ENCODE measurements at places on chromosomes 7 and 10.

DNA sequence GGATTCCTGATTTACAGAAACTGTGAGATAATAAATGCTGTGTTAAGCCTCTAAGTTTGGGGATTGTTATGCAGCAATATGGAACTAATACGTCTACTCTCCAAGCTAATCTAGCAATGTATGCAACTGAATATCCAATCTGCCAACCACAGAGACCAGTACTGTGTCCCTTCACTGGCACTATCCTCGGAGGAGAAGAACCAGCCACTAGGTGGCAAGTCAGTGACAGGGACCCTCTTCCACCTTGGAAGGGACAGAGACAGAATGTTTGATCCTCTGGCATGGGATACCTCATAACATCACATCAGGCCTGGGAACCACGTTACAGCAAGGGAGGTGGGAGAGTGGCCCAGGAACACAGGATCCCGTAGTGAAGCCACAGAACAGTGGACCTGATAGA is 96.4 kb downstream of the CREM start:
- DNase-seq: no peak

DNA sequence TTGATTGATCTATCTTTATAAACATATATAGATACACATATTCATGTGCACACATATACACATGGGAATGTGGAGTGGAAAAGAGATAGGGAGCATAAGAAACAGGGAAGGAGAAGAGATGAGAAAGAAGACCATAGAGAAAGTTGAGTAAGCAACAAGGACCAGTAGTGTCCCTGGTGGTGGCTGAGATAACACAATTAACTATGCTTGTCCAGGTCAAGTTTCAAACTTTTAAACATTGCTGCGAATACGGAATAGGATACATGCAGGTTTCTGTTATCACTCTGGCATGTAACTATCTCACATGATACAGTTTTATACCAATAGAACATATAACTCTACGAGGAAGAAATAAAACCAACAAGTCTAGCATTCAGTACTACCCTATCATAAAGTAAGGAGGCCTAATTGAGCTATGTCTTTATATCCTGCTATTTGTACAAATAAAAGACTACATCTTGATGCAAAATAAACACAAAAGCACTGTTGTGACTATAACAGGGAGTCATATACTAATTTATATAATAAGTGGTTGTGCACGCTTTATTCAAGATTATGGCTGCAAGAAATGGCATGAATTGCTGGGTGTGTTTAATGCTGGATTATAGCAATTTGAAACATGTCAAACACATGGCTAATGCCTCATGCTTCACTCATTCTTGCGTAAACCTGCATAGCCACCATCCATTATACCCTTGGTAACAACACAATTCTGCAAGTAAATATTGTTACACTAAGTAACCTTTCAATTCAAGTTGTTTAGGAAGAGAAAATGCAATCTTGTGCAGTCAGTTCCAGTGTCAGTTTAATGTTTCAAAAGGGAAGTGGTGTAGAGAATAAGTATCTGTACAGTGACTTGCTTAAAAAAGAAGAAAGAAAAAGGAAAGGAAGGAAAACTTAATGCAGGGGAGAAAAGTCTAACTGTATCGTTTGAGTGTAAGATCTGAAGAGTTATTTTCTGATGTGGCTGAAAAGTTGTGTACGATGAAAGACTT is 8.2 kb downstream of the FOXP2 start:
- DNase-seq: no peak

DNA sequence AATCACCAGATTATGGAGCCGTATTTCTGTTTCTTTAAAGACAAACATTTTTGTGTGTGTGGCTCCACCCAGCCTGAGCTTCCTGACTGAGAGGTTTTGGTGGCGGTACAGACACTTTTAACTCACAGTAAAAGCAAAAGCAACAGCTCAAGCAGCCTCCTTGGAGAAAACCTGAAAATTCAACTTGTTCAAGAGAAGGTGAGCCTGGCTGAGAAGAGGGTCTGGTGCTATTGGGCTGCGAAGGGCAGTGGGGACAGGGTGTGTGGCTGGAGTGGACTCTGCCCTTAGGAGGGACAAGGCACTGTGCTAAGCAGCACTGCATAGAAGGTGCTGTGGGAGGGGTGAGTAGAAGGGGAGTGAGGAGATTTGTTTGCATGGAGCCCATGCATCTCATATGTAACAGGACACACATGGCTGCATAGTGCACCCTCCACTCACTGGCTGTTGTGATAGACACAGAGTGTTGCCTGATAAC is at the start of gene GIMAP7:
TSS of gene GIMAP7 (plus strand) at position 125 of the 475 bp plus-strand sequence. CDS start 5,103 bp downstream, outside the sequence.
- peak; percentile 7 for DNase-seq

GRCh38 chr10:83195021-83195420 is 944.3 kb upstream of the GHITM start:
- DNase-seq: no peak

GRCh38 chr7:68865351-68866199 is 732.7 kb upstream of the AUTS2 start:
- no peak for DNase-seq

DNA sequence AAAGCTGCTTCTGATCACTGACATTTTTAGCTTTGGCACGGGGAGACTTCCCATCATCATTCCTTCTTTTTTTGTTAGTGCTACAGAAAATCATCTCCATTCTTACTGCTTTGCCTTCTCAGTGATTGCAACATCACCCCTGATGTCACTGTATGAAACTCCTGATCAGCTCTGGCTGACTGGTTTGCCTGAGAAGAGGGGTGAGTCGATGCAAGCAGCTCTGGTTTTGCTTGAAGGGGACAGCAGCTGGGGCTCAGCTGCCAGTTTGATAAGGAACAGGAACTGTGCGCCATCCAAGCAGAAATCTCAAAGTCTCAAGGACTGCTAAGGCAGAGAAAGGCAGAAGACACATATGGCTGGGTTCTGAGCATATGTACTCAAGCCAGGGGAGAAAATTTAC is 808.5 kb upstream of the CELF2 start:
- DNase-seq: no peak

DNA sequence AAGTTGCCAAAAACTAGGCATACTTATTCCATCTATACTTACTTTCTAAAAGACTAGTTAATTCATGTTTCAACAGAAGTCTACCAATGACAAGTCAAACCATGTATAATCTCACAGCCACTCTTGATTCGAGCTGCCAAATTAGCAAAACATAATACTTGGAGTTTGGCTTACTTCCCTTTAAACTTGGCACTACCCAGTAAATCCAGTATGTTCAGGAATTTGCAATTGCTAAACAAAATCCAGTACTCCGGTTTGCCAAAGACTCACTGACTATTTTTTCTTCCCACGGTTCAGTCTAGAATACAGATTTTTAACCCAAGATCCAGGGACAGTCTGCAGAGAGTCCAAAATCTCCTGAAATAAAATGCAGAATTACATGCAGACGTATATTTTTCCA is 4.6 kb downstream of the OAT start:
- no peak for DNase-seq

- no peak for DNase-seq
Observed at GRCh38 chr10:60384011-60384410, 5.7 kb downstream of the ANK3 start.

DNA sequence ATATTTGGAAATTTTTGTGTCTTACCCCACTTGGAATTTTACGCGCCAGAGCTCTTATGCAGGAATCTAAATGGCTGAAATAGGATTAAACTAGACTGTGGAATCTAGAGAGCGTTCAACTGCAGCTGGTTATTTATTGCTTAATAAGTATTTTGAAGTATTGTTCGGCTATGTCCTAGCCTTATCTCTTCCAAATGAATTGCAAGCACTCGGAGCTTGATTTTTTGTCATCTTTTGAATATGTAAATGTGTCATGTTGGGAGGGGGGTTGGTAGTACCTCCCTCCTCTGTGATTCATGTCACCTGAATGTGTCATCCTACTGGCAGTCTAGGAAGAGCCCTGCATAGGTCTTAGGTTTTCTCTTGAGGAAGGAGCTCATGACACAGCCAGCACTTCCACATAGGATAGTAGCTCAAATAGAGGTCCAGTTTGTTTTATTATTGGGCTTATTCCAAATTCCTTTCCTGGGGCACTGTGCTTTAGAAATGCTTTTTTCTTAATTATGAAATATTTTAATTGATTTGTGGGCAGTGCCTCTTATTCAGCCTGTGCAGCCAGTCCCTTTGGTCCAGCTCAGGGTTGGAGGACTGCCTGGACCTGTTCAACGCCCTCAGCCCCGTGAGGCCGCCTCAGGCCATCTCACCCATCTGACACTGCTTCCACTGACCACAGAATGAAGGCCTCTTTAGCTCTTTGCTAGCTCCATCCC is 22.5 kb upstream of the TRIL start:
- no peak for DNase-seq

All from inflammatory macrophage treated with lipopolysaccharide for 1 hour (primary cell).